ENCODE measurements at places on chromosomes 5 and 9.

DNA sequence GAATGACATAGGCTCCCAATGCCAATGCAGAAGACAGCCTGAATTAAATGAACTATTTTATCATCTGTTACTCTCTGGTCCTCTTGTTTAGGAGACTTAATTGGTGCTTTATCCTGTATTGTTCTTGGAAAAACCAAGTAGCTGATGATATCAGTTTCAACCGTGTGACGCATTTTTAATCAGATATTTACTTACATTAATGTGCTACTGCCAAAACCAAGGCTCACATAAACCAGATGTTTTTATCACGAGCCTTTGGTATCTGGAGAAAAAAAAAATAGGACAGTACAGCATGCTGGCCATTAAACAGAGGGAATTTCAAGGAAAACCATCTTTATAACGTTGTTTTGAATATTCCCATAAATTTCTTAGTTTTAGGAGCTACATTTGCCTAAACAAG lies 90.1 kb downstream of the ICE1 start:
- DNase-seq: no peak

GRCh38 chr9:114373960-114374730 lies 13.6 kb downstream of the AKNA start:
- DNase-seq: no peak

GRCh38 chr5:62138607-62139006 lies 167.4 kb upstream of the KIF2A start:
- DNase-seq: no peak

- DNase-seq: no peak
These were observed 214.3 kb downstream of the ARRDC3 start for GRCh38 chr5:91168859-91169258.

GRCh38 chr9:129667378-129667777 lies 1.9 kb downstream of the PRRX2 start:
- no peak for DNase-seq
